ENCODE measurements at places on chromosomes 3 and 15. TPM values are rescaled to one million over a fixed set of nuclear protein-coding genes. Genes with fewer than 3 reads are reported as not detected.

DNA sequence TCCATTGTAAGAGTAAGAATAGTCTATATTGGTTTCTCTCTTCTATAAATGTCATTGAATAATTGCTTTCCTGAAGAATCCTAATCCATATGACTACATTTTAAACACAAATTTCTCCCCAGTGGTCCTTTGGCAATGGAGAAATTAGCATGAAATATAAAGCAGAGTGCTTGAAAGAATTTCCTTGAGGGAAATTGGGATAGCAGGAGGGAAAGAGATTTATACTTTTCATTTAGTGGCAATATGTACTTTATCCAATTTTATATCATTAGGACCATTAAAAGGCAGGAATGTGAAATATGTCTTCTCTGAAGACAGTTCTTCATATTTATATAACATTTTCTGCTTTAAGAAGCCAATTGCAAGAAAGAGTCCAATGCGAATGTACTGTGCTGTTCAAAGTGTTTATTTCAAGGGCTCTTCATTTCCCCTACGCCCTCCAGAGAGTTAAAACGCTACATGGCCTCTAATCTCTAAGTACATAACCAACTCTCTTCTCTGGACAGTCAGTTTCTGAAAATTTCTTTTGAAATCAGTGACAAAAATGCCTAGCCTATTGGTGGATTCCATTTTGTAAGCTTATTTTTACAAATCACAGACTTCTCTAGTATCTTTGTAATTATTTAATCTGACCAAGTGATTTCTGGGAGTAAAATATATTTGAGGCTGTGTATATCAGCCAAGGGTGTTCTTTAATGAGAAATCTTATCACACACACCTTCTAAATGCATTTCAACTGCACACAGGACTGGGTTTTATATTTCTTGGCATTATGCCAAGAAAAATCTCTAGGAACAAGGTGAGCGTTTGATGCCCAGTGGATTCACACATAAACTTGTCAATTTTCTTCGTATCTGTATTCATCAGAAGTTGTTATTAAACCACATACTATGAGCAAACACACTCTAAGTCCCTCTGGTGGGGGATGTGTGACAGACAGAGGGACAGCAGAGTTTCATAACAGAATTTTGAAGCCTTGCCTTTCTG lies 51.2 kb downstream of the KCNAB1 start:
- H3K4me1 ChIP-seq = no peaks in the 10 kb centered on the region
- H3K27me3 ChIP-seq = no peaks in the 10 kb centered on the region
- H3K36me3 ChIP-seq = no peaks in the 10 kb centered on the region
- no peak for DNase-seq
- H3K27ac ChIP-seq = no peak overlapping the region

GRCh38 chr3:167209011-167209410 lies 171.1 kb downstream of the ZBBX start:
- DNase-seq = no peak
- no peak overlapping the region for H3K4me3 ChIP-seq
- no peaks in the 10 kb centered on the region for H3K36me3 ChIP-seq
- H3K4me1 ChIP-seq = no peaks in the 10 kb centered on the region

DNA sequence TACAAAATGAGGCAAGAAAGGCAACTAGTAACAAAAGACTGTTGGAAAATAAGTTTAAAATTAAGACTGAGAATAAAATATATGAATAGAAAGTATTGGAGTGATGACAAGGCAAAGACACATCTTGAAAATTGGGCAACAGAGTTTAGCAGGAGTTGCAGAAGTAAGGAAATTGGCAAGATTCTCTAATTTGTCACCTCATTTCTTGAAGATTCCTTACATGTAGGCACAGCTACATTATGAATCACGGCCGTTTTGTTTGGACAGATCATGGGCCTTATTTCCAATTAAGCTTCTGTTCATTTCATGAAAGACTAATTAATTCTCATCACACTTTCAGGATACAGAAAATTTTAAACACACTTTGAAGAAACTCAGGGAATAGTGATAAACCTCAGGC lies 170.1 kb downstream of the ROBO1 start:
- H3K36me3 ChIP-seq = no peaks in the 10 kb centered on the region
- no peak overlapping the region for H3K4me3 ChIP-seq
- H3K4me1 ChIP-seq = no peaks in the 10 kb centered on the region
- H3K27me3 ChIP-seq = no peaks in the 10 kb centered on the region
- DNase-seq = no peak

DNA sequence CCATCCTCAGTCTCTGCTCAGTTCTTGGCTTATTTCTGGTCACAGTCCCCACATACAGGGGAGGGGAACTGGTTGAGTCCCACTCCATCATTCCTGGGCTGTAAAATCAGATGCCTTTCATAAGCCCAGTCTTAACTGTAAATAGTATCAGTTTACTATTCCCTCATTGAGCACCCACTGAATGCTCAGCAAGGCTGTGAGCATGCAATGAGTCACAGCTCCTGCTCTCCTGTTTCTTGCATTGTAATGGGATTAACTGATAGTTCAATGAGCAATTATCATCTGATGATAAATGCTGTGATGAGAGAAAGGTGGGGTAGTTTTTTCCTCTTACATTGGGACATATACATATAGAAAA lies 113.6 kb upstream of the TPM1 start:
- H3K36me3 ChIP-seq = no peaks in the 10 kb centered on the region
- DNase-seq = no peak
- H3K27me3 ChIP-seq = no peaks in the 10 kb centered on the region
- H3K4me3 ChIP-seq = no peak overlapping the region
- peak overlapping the region; percentile 96 for H3K27ac ChIP-seq
- H3K4me1 ChIP-seq = peaks cover 4% of the 10 kb centered on the region

Gene TMEM207
- total RNA-seq = not detected

Gene MESP2
- not detected for total RNA-seq

DNA sequence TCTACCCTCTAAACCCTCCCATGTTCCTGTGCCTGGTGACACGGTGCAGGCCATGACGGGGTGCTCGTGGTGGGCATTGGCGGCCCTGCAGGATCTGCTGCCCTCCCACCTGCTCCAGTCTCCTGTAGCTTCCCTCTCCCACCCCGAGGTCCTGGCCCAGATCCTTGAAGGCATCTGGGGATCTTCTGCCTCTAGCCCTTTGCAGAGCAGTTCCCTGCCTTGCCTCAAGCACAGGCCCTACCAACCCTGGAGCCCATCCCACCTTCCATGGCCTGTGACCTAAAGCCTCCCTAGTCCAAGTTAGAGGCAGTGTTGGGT lies 27.5 kb upstream of the SEC13 start:
- no peaks in the 10 kb centered on the region for H3K36me3 ChIP-seq
- H3K27ac ChIP-seq = no peak overlapping the region
- DNase-seq = no peak
- no peaks in the 10 kb centered on the region for H3K27me3 ChIP-seq
- no peaks in the 10 kb centered on the region for H3K4me1 ChIP-seq

- H3K4me1 ChIP-seq = peaks cover 9% of the 10 kb centered on the region
- no peak overlapping the region for H3K4me3 ChIP-seq
- no peaks in the 10 kb centered on the region for H3K27me3 ChIP-seq
- H3K27ac ChIP-seq = no peak overlapping the region
Measured at GRCh38 chr15:67025719-67026609, 39.4 kb upstream of the SMAD3 start.

Gene NRROS
- total RNA-seq = 7.6 TPM

Gene ATP13A5
- not detected for total RNA-seq

- no peak overlapping the region for H3K4me3 ChIP-seq
- H3K27ac ChIP-seq = no peak overlapping the region
- H3K27me3 ChIP-seq = no peaks in the 10 kb centered on the region
Measured at GRCh38 chr3:34174740-34175139, 376.3 kb downstream of the PDCD6IP start.

DNA sequence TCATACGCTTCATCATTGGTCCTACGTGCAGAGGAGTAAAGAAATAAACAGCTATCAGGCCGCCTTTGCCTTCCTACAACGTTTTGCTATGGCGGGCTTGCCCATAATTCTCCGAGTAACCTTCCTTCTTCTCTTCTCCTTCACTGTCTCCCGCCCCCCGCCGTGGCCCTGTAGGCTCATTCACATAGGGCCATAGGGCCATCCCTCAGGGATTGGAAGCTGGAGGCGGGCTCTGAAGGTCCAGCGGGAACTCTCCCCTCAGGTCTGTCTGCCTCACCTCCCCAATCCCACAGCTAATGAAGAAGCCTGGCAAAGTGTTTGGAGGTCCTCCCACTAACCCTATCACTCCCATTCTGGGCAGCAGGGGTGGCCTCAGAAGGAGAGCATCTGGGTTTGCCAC lies 43.6 kb downstream of the SEMA5B start:
- peaks cover 4% of the 10 kb centered on the region for H3K4me1 ChIP-seq
- no peak overlapping the region for H3K4me3 ChIP-seq
- no peaks in the 10 kb centered on the region for H3K36me3 ChIP-seq
- DNase-seq = no peak
- H3K27me3 ChIP-seq = no peaks in the 10 kb centered on the region
- no peak overlapping the region for H3K27ac ChIP-seq

GRCh38 chr3:109559389-109559788 lies 222.0 kb upstream of the DPPA4 start:
- H3K27me3 ChIP-seq = no peaks in the 10 kb centered on the region
- no peak overlapping the region for H3K27ac ChIP-seq
- H3K4me3 ChIP-seq = no peak overlapping the region
- H3K4me1 ChIP-seq = no peaks in the 10 kb centered on the region
- no peaks in the 10 kb centered on the region for H3K36me3 ChIP-seq

- no peak for DNase-seq
- no peak overlapping the region for H3K27ac ChIP-seq
- H3K4me3 ChIP-seq = no peak overlapping the region
- no peaks in the 10 kb centered on the region for H3K36me3 ChIP-seq
- peaks cover 3% of the 10 kb centered on the region for H3K27me3 ChIP-seq
- H3K4me1 ChIP-seq = no peaks in the 10 kb centered on the region
Measured at GRCh38 chr3:55497250-55497649, 10.1 kb upstream of the WNT5A start.

DNA sequence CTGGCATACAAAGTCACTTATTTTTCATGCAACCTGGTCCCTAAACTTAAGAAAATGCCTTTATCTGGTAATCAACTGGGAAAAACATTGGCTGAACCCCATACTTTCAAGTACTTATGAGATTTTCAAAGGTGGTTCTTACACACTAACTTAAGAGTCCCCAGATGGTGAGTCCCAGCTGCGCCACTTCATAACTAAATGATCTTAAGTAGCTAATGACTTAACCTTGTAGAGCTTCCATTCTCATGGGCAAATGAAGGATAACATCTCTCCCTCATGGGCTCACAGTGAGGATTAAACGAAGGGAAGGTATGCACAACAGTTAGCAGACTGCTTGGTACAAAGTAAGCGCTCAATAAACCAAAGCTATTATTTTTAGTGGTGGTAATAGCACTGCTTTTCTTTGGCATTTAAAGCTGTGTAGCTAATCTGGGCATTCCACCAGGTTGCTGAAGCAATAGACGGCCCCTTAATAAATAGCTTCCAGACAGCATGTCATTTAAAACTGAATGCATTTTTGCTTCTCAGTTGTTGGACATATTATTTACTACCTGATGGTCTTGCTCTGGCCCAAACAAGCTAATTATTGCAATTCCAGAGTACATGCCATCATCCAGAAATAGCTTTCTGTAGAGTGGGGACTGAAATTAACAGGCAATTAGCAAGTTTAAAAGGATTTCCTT lies 55.4 kb downstream of the LIPC start:
- DNase-seq = no peak
- H3K27me3 ChIP-seq = no peaks in the 10 kb centered on the region
- H3K4me3 ChIP-seq = no peak overlapping the region
- H3K4me1 ChIP-seq = no peaks in the 10 kb centered on the region

DNA sequence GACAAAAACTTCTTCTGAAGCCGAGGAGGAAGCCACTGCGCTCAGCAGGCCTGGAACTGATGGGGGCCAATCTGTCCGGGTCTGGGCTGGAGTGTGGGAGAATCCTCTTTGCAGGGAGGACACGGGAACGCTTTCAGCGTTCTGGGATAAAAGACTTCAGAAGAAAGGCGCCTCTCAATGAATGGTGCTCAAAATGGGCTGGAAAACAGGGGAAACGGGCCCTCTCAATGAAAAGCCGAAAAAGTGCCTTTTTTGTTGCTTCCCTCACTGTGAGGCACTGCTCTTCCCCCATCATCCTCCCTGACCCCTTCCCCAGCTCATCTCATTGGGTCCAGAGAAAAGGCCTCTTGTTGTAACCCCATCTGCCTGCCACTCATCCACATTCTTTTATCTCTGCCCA lies 119.5 kb upstream of the LRIG1 start:
- no peaks in the 10 kb centered on the region for H3K36me3 ChIP-seq
- H3K4me1 ChIP-seq = peaks cover 10% of the 10 kb centered on the region
- no peak overlapping the region for H3K4me3 ChIP-seq
- no peak for DNase-seq
- H3K27ac ChIP-seq = no peak overlapping the region

DNA sequence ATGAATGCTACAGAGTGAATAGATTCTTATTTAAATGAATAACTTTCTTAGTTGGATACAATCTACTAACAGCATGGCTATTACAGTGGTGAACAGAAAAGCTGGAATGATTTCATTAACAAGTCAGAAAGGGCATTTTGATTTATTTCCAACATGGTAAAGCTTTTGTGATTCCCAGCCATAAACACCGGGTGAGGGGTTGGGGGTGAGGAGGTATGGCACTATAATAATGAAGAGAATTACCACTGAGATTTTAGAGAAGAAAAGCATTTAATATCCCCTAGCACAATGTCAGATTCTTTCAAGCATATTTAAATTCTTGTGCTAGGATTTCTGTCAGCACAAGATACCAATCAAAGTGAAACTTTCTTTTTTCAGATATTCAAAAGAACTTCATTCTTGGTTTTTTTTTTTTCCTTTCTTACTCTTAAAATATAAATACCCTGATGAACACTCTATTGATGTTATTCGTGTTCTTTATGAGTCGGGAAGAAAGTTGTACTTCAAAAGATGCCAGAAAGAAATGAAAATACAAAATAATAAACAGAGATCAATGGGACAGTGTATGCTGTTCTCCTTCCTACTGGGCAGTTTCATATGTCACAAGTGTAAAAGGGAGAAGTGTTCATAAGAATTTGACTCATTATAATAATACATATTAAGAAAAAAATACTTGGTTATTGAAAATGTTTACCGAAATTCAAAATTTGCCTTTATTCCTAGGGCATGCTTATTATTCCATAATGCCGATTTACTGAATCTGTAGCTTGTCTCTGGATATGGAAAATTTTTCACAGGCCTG lies 522.8 kb downstream of the CADM2 start:
- DNase-seq = no peak
- no peaks in the 10 kb centered on the region for H3K4me1 ChIP-seq
- no peaks in the 10 kb centered on the region for H3K27me3 ChIP-seq
- no peak overlapping the region for H3K27ac ChIP-seq

Gene PEX11A
- total RNA-seq = 9.1 TPM

GRCh38 chr15:70789213-70789612 lies 25.9 kb upstream of the UACA start:
- H3K4me1 ChIP-seq = no peaks in the 10 kb centered on the region
- no peaks in the 10 kb centered on the region for H3K36me3 ChIP-seq
- no peak for DNase-seq
- no peak overlapping the region for H3K27ac ChIP-seq
- no peak overlapping the region for H3K4me3 ChIP-seq
- no peaks in the 10 kb centered on the region for H3K27me3 ChIP-seq

- H3K4me1 ChIP-seq = no peaks in the 10 kb centered on the region
Measured at GRCh38 chr3:197137751-197138150, 108.1 kb upstream of the MELTF start.

All from aorta (tissue), 5 donors.